ENCODE measurements at places on chromosomes 2 and 18.

GRCh38 chr2:226295123-226295522 lies 504.5 kb downstream of the IRS1 start:
- no peak for DNase-seq

DNA sequence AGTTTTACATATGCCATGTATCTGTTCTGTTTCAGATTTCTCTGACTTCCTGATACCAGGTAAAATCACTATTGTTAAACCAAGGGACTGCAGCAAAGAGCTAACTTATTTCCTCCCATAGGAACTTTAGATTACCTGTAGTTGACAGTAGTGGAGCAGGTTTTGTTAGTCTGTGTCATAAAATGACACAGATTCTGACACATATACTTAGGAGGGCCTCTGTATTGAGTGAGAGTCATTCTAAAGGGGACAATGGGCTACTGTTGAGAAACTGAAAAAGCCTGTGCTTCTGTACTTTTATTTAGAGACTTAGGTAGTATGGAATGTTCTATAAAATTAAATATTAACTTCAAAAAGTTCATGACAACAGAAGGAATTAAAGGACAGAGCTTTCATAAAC lies 48.2 kb downstream of the KCMF1 start:
- no peak for DNase-seq

GRCh38 chr2:216015722-216016464 lies 2.5 kb upstream of the MREG start:
- DNase-seq: no peak

GRCh38 chr2:86371527-86371926 lies 34.1 kb upstream of the REEP1 start:
- DNase-seq: no peak

- DNase-seq: no peak
Measured at GRCh38 chr2:38495880-38496279, 106.8 kb downstream of the HNRNPLL start.

- DNase-seq: no peak
Measured at GRCh38 chr2:210429403-210430137, 47.0 kb downstream of the LANCL1 start.

- DNase-seq: no peak
Measured at GRCh38 chr2:130390460-130391057, 34.7 kb downstream of the PTPN18 start.

DNA sequence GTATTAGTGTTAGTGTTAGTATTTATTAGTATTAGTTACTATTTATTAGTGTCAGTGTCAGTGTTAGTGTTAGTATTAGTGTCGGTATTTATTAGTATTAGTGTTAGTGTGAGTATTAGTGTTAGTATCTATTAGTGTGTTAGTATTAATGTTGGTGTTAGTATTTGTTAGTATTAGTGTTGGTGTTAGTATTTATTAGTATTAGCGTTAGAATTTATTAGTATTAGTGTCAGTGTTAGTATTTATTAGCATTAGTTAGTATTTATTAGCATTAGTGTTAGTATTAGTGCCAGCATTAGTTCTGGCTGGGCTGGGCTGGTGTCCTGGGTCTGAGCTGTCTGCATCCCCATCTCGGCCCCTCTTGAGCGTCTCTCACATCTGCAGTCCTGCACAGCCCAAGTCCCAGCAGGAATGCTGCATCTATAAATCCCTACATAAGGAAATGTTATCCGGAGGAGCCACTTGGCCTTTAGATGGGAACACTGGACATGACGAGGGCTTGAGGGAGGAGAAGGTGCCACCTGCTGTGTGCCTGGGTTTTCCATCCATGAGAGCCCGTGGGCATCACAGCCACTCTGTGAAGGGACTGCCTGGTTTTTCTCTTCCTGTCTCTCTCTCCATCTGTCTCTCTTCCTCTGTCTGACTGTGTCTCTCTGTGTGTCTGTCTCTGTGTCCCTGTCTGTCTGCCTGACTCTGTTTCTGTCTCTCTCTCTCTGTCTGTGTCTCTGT lies 33.6 kb downstream of the TWIST2 start:
- no peak for DNase-seq

GRCh38 chr2:201964631-201965206 lies 68.9 kb upstream of the FZD7 start:
- no peak for DNase-seq

DNA sequence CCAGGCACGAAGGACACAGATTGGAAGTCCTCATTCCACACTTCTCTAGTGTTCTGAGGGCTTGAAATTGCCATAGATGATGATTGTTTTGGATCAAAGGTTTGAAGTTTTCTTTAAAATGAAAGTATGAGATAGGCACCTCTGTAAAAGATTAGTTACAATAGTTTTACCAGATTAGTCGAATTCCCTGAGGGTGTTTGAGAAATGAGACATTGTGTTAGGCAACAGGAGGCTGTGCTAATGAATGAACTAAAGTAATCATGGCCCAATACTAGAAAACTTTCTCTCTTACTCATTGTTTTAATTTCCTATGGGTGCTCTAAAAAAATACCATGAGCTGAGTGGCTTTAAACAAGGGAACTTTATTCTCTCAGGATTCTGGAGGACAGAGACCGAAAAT lies 421.7 kb downstream of the RNF144A start:
- no peak for DNase-seq

DNA sequence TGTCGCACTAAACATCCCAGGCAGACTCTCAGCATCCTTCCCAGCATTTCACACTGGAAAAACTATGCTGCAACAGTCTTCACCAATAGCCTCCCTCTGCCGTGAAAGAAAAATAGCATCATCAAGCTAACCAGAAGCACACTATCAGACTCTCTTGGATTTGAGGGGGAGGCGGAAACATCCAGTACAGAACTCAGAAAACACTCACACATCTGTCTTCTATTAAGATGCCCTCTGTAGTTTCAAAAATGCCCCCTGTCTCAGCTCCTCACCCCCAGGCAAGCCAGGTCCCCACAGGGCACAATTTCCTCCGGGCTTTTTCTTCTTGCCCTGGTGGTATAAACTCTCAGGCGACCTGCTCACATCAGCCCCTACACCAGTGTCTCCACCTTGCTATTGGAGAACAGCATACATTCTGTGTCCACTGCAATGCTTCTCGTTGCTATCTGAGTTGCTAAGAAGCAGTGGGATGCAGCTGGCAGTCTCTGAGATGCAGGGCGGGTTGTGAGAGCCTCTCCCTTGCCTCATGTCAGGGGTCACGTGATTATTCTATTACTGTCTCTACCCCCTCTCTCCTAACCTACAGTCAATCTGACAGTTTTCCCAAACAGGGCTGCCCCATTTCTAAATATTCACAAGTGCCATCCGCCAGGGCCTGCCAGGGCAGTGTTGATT lies 189.9 kb downstream of the INO80D start:
- DNase-seq: no peak

DNA sequence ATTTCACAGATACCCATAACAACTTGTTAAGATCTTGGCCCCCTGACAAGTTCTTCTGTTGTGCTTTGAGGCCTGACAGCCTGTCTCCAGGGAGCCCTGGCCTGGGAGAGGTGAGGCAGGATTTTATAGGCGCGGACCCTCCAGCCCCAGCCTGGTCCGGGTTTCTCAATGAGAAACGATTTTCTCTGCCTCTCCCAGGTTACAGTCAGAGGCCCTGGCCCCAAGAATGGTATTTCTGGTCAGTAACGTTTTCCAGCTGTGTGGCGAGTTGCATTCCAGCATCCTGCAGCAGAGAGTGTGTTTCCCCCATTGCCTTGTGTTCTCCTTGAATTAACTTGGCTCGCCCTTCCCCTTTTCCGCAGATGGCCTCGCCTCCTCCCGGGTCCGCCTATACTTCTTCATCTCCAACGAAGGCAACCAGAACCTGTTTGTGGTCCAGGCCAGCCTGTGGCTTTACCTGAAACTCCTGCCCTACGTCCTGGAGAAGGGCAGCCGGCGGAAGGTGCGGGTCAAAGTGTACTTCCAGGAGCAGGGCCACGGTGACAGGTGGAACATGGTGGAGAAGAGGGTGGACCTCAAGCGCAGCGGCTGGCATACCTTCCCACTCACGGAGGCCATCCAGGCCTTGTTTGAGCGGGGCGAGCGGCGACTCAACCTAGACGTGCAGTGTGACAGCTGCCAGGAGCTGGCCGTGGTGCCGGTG lies 3.0 kb downstream of the INHBB start:
- DNase-seq: no peak

DNA sequence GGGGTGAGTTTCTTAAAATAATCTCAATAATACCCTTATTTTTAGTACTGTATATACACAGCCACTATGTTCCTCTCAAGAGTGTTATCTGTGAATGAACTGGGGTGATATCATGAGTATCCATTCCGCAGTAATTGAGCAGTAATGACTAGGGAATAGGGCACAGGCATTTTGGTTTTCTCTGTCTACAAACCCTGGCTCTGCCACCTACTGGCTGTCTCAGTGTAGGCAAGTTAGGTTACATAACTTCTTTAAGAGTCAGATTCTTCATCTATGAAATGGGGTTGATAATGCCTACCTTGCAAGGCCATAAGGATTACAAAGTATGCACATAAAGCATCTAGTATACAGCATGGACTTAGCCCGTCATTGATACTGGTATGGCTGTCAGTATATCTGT lies 555.8 kb downstream of the NRXN1 start:
- no peak for DNase-seq

GRCh38 chr2:206982360-206982955 lies 43.1 kb downstream of the CPO start:
- no peak for DNase-seq

DNA sequence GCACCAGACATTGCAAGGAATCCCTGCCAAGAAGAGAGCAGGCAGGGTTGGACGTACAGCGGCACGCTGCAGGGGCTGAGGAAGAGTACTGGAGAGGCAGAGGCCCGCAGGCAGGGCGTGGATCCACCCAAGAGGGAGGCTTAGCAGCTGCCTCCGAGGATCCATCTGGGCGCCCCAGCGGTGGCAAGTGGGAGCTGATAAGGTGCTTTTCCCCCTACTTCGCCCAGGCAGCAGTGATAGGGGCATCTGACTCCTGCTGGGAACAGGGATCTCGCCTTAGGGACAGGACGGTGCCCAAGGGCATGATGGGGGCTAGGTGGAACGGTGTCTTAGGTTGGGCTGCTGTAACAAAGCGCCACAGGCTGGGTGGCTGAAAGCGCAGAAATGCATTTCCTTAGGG lies 67.4 kb upstream of the HS6ST1 start:
- DNase-seq: no peak

DNA sequence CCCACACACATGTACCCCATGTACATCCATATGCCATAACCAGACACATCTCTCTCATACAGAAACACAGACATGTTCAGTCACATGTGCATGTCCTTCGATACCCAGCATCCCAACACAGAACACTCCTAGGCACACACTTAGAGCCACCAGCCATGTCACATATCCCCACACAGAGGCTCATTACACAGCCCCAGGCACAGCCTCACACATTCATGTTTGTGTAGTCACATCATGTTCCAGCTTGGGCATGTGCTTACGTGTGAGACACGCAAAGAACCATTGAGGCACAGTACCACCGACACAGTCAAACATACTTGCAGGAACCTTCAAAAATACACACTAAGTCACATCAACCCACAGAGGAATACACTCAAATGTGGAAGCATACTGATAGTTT lies 17.3 kb downstream of the FBXO41 start:
- DNase-seq: no peak

- DNase-seq: no peak
Measured at GRCh38 chr2:73963385-73964120, 21.2 kb upstream of the TET3 start.

- DNase-seq: no peak
Measured at GRCh38 chr2:148966438-148966758, 72.1 kb upstream of the LYPD6B start.

GRCh38 chr2:122186761-122187222 lies 431.3 kb downstream of the TSN start:
- no peak for DNase-seq

- DNase-seq: no peak
Measured at GRCh38 chr18:35189510-35189909, 51.3 kb upstream of the ZNF397 start.

DNA sequence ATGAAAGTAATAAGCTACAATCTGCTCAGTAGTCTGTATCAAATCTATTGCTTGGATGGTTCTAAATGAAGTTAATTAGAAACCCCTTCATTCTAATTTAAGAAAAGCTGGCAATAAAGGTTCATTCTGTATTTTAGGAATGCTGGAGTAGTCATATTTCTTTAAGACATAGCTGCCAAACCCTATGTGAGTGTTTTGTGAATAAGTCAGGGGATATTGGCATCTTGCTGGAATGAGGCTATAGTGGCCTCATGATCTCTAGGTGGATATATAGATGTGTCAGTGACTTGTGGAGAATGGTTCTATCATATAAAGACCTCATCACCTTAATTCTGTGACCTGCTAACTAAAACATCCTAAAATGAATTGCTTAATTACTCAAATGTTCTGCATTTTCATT lies 196.3 kb downstream of the PDE1A start:
- no peak for DNase-seq

DNA sequence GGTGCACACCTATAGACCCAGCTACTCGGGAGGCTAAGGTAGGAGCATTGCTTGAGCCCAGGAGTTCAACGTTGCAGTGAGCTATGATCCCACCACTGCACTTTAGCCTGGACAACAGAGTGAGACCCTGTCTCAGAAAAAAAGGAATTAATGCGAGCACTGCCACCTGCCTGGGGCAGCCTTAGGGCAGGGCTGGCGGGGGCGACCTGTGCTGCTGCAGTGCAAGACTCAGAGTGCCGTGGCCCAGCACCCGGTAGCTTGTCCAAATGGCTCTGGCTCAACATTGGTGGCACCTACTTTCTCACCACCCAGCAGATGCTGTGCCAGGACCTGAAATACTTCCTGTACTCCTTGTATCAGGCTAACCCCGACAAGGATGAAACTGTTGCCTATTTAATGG lies 30.2 kb downstream of the STK25 start:
- DNase-seq: no peak

DNA sequence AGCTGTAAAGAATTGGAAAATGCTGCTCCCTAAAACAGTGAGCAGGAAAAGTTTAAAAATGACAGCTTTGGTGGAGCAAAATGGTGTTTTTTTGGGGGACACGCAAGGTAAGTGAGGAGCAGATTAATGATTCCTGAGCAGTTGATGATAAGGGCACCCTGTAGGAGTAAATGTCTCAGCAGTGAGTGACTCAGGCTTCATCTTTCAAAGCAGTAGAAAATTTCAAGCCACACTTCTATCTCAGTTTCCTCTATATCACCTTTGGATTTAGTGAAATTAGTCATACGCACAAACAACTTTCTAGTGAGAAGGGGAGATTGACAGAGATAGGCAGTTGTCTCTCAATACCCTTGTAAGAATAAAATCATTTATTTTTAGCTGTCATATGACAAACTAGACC lies 709.0 kb upstream of the FAM98A start:
- DNase-seq: no peak

DNA sequence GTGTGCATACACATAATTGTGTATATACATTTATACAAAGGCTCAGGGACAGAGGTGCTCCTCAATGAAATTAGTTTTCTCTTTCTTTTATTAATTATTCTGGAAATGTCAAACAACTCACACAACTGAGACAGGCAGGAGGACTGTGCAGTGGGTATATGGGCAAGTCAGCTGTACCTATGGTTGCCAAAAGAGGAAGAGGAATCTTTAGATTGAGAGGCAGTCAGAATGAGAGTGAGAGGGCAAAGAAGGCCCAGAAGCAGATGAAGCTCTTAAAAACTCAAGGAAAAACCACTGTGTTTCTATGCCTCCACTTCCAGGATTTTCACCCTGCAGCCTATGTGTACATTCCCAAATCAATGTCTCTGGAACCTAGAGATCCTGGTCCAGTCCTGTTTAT lies 79.1 kb downstream of the CACNB4 start:
- no peak for DNase-seq

All from stimulated activated CD8-positive, alpha-beta memory T cell treated with anti-CD3 and anti-CD28 coated beads, Interleukin-15, amount 100 ng/mL, for 4 hours (primary cell).